Hematopoietic multipotent progenitor cell treated with erythropoietin and hydrocortisone succinate and interleukin-3 and kit ligand, for 6 days (in vitro differentiated cells): ENCODE measurements at places on chromosomes 1 and 21.

DNA sequence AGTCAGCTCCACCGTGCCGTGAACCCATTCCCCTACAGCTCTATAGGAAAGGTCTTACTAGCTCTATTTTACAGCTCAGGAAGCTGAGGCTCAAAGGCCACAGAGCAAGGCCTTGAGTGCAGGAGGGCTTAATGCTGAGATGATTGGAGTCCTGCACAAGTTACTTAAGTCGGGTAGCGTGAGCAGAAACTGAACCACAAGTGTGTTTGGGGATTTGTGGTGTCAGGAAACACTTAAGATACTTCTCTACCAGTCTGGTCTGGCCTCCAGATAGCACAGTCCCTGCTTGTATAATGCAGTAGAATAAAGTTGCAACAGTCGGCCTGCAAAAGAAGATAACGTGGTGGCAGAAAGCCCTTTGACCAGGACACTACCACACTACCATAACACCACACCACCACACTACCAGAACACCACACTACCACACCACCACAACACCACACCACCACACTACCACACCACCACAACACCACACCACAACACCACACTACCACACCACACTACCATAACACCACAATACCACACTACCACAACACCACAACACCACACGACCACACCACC is 118.1 kb downstream of the SPSB1 start:
- DNase-seq, result peak; percentile 97

- DNase-seq, result no peak
Measured at GRCh38 chr1:115797486-115797885, 29.0 kb upstream of the CASQ2 start.

DNA sequence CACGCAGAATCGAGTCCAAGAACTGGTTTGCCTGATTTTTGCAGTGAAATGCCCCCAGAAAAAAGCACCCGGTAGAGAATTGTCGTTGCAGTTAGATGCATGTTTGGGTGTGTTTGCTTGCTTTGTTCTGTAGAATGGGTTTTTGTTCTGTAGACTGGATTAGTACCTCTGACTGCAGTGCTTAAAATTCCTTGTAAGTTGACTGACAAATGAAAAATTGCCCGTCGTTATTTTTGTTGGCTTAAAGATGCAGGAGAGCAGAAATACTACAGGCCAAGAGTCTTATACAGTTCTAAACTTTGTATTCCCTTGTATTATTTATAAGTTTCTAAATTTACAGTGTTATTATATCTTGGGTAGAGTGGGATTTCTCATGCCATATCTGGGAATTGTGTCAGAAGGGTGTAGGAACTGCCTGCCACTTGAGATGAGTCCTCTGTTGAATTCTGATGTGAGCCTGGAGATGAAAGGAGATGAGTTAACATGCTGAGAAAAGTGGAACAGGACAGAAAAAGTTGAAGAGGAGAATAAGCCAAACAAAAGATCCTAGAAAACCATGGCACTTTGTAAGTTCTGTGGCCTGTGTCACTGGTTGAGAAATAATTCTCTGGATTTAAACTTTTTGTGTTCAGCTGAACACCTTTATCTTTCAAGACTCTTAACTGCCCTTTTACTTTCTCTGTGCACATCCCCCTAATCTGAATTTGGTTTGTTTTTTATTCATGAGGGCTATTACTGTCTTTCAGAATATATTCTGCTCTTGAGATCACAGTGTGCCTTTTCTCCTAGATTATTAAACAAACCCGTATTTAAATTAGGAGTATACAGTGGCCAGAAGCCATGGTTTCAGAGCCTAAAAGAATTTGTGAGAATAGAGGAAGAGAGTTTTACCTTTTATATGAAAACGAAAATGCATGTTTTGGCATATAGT is 1.4 kb downstream of the DESI2 start:
- DNase-seq, result peak; percentile 24

GRCh38 chr1:186420923-186421322 is 40.0 kb downstream of the PDC start:
- DNase-seq, result no peak

DNA sequence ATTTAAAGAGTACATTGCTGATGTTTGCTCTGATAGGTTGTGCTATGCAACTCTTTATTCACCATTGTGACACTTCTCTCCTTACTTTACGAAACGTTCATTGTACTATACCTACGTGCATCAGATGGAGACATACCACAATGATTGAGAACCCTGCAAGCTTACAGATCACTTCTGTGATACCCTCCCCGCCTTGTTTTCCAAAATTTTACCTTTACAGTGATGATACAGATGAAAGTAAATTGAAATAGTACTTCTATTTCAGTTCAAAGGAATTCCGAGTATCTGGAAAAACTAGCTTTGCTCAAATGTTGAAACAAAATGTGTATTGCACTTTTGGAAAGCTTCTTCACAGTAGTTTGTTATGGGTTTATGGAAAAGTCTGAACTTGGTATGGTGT is 3.3 kb downstream of the OR14K1 start:
- DNase-seq, result no peak

DNA sequence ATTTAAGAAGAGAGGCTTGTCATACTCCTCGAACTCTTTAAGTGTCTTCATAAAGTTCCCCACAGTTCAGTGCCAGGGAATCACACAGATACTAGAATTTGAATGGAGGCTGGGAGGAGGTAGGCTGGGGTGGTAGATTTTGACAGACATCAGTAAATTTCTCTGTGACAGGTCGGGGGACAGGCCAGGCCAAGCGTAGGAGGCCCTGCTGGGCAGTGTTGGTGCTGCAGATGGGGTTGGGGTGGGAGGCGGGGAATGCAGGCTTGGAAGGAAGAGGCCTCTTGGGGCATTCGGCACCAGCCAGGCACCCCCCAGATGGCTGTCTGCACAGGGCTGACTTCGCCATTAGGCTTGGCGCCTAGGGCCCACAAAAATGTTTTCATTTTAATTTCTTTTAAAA is 84.0 kb downstream of the MAN1C1 start:
- DNase-seq, result no peak

GRCh38 chr1:3026581-3027391 is 5.5 kb downstream of the ACTRT2 start:
- no peak for DNase-seq

DNA sequence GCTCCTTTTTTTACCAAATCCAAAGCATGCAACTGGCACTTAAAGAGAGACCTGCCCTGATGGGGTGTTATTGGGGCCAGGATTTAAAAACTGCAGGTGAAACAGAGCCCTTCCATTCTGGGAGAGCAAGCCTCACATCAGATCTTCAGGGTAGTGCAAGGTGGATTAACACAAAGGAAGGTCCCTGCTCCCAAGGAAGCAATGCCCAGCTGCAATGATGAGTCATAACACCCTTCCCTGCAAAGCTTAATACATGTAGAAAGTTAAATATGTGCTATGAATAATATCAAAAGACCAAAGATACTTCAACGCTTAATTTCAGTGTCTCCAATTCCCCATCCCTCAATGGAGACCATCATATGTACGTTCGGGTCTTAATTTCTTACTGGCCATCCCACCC is 508.0 kb downstream of the OMA1 start:
- no peak for DNase-seq

- no peak for DNase-seq
Measured at GRCh38 chr1:239761509-239761908, 330.2 kb upstream of the FMN2 start.

DNA sequence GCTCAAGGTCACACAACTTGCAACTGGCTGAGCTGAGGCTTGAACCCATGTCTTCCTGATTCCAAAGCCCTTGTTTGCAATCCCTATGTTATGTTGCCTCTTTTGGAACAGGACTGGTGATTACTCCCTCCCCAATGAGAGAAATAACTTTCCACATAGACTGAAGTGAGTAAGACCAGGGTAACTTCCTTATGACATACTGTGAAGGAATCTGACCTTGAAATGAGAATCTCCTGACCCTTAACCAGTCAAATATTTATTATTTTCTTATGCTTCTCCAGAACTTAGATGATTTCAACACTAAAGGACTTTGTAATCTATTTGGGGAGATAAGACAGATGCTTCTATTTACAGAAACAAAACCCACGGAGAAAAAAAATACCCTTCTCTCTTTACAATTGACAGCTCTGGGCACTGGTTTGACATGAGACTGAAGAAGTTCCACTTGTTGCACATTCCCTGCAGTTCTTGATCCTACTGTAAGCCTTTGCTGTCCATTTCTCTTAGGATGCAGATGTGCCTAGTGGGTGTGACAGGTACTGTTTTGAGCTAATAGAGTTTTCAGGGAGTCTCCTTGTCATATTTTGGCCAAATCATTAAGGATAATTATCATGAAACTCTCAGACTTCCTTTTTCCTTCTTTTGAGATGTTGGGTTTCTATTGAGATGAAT is 3.9 kb upstream of the RPTN start:
- no peak for DNase-seq

DNA sequence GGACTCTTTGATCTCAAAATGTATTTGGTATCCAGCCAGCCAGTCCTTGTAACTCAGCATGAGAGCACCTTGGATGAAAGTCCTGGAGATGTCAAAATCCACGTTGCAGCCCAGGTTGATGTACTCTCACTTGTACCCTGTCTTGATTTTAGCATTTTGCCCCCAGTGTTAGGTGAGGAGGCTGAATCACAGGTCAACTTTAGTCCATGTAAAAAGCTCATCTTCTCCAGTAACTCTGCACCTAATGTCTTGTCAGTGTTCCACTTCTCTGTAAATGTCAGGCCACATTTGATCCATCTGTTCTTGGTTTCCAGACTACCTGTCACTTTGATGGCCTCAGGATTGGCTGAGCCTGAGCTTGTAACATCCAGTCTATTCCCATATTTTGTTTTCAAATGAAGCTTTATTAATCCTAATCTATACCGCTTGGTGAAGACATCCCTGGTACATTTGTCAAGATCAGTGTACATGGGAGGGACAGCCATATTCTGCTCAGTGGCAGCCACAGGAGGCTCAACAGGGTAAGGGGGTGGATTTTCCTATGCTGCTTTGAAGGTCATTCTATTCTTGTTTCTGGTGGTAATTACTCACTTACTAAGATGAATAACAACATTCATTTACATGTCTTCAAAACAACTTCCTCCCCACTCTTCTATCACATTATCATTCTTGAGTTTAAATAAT is 24.1 kb upstream of the FCRL3 start:
- no peak for DNase-seq

GRCh38 chr1:53484705-53485477 is 25.7 kb downstream of the DMRTB1 start:
- DNase-seq, result no peak
